ENCODE measurements at places on chromosomes 16 and 17.

- DNase-seq: no peak
These were observed 1.0 kb downstream of the RHBDL3 start for GRCh38 chr17:32266389-32267301.

DNA sequence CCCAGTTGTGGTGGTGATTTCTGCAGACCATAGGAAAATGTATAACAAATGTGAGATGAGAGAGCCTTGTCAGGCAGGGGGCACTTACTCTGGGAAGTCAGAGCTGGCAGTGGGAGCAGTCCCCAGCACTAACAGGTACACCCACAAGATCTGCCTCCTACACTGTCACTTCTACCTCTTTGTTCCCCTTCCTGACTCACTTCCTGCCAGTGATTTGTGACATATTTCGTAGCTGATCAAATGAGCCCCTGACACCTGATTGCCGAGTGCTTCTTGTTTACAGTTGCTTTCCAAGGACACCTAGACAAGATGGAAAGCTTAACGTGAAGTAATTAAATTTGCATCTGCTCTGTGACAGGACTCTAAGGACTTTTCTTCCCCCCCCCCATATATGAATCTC is 40.5 kb downstream of the FTO start:
- DNase-seq: no peak

DNA sequence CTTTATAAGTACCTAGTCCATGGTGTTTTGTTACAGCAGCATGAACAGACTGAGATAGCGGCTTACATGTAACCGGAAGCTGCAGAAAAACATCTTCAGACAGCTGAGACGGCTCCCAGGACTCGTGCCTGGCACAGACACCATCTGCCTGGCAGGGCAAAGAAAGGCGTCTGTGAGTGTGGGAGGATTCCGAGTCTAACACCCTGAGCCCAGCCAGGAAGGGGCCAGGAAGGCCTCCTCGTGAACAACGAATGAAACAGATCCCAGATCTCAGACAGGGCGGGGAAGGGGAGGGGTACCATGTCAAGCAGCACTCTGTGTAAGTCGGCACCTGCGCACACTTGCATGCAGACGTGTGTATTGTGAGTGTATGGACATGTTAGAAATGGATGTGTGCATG is 4.4 kb upstream of the CSNK1D start:
- DNase-seq: no peak

GRCh38 chr17:6661464-6661848 is 9.9 kb downstream of the C17orf100 start:
- DNase-seq: no peak

GRCh38 chr16:68233835-68234187 is 2.1 kb downstream of the ESRP2 start:
- no peak for DNase-seq
